Smooth muscle cell of the brain vasculature (primary cell): ENCODE measurements at places on chromosomes 1 and 21.

DNA sequence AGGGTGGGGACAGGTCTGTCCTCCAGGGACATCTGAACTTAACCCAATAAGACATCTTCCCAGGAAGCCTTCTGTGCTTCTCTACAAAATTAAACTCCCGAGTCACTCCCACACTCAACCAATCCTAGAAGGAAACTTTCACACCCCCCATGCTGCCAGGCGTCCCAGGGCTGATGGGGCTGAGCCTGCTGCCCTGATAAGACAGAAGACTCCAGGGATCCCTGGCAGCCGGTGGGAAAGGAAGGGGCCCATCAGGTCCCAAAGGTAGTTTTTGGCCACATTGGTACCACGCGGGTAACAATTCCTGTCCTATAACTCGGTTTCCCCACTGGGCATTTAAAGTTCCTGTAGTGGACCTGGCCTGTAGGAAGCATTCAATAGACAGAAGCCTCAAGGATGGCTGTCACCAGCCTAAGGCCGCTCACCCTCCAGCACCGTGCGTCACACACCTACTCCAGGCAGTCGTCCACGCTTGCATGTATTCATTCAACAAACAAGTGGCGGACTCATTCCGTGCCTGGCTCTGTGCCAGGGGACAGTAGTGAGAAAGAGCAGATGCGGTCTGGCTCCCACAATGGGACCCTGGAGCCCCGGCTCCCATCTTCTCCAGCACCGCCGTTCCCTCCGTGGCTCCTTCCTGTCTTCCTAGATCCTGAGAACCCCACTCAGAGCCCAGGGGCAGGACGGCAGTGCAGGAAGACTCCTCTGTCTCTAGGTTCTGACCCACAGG lies 465.2 kb downstream of the NPHP4 start:
- no peak for DNase-seq

DNA sequence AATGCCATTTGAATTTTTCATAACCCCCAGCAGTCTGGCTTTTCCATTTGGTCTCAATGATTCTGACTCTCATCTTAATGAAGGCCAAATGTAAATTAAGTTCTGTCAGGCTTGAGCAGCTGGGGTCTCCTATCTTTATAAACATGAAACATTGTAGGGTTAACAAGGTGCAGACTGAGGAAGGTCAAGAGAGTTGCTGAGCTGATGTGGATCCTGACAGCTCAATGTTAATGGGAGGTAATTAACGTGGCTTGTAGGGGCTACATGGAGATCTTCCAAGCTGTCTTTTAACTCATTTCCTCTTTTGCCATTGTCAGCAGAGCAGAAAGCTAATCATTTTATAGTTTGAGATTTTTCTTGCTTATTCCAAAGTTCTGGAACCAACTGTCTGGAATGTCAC lies 55.2 kb downstream of the FGGY start:
- no peak for DNase-seq

DNA sequence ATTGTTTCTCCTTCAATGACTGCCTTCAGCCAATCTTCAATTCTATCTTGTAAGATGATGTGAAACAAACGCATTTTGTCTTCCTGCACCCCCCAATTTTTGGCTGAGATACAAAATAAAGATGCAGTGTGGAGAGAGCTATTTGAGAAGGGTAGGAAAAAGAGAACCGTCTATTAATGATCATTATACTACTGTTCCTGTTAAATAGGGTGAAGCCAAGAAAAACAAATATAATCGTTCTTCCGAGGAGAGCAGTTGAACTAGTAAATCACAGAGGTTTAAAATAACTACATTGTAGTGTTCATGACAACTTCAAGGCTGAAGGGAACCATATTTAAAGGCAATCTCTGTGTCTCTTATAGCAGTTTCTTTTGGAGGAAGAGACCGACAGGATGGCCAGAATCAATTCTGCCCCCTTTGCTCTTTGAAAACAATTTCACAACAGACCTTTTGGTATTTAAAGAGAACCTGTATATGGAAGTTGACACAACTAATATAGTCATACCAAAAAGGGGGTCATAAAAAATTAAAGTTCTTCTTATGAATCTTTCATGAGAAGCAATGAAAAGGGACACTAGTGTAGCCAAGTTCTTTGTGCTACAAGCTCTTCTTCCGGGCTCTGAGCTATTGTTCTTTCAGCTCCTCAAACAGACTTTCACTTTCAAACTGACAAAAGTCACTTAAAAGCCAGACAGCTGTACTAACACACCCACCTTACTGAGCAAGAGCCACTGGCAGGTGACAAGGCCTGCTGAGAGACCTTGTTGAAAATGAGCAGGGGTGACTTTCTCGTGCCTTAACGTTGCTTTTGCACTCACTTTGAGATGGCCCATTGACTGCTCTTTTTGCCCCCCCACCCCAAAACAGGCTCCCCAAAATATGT lies 30.9 kb downstream of the PROX1 start:
- no peak for DNase-seq

- DNase-seq: no peak
Observed at GRCh38 chr1:29903548-29904166, 667.3 kb downstream of the PTPRU start.

GRCh38 chr1:44147582-44147981 lies 6.2 kb upstream of the KLF18 start:
- DNase-seq: no peak

- DNase-seq: no peak
Observed at GRCh38 chr1:38168365-38168764, 121.8 kb upstream of the POU3F1 start.

DNA sequence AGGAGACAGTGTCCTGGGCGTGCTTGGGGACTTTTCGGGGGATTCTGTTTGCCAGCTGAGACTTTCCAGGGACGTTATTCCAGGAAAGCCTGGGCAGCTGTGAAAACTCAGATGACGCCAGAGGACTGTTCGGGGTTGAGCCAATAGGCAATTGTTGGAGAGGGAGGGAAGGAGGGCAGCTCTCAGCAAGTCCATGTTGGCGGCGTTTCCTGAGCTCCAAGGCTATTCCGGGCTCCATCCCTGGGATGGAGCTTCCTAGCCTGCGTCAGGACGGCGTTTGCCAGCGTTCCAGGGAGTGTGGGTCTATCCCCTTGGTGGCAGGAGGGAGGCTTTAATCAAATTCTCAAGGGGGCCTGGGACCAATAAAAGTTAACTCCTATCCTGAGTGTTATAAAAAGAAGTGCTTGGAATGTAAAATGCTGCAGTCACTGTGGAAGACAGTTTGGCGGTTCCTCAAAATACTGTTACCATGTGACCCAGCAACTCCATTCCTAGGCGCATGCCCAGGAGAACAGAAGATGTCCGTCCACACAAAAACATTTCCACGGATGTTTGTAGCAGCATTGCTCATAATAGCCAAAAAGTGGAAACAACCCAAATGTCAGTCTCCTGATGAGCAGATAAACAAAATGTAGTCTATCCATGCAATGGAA lies 15.2 kb downstream of the SLC27A3 start:
- no peak for DNase-seq

DNA sequence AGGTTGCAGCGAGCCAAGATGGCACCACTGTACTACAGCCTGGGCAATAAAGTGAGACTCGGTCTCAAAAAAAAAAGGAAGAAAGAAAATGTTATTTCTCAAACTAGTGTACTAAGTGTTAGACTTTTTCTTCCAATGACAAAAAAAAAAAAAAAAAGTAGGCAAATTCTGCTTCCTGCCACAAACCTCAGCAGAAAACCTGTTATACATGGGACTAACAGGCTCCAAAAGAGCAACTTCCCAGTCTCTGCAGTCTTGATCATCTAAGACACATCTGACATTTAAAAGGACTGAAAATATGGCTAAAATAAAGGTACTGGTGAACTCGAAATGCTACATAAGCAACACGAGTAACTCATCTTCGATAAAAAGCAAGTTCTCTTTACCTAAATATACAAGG lies 59.6 kb downstream of the HSF2BP start:
- DNase-seq: no peak

GRCh38 chr1:225940385-225941151 lies 452 bp downstream of the LEFTY2 start:
- DNase-seq: no peak

DNA sequence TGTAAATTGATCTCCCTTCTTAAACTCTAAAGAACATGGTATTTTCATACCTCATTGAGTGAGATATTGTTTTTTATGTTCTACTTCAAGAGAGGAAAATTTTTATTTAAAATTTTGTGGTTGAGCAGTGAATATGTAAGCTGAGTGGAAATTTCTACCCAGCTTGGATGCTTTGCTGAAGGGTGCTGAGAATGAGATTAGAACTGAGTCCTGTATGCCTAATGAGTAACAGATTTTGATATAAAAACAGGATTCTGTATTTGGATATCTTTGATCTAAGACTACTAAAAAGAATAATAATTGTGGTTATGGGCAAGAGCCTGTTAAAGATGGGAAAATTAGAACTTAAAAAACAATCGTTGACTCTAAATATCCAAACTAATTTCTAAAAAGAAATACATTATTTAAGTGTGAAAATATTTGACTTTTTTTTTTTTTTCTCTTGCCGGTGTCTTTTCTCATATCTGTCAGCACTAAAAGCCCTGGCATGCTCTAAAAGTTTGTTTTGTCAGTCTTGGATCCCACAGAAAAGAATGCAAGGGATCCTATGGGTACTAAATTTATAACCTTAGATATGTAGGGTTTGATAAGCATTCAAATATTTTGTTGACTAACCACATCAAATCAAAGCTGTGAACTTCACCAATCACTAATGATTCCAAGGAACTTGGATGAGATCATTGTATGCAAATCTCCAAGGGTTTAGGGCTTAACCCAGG lies 652.3 kb downstream of the PTPRC start:
- DNase-seq: no peak

DNA sequence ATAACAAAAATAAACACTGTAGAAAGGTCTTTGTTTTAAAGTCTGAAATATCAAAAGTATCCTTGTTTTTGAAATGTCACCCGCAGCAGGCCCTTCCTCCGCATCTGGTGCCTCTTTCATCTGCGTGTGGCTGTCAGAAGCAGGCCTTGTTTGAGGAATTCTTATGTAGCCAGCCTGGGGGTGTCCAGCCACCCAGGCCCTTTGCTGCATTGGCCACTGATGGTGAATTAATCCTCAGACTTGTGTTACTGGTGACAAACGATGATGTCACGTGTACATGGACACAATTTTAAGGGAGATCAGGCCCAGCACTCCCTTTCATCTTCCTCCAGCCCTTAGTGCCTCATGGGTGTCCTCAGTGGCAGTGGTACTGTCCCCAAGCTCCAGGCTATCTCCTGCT lies 208.0 kb upstream of the GALNT2 start:
- DNase-seq: no peak

DNA sequence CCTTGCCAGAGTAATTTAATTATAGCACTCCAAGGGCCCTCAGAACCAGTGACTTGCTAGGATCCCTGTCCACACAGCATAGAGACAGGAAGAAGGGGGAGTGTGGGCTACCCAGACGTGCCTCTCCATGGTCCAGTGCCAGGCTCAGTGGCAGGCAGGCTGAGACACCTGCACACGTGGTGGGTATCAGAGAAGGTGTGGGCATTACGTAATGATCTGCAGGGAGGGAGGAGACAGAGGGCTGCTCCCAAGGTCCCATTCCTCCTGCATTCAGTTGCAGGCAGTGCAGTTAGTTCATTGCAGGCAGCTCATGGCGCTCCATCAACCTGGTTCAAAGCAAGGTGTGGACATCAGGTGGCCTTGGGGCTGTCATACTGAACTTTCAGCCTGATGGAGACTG lies 49.9 kb downstream of the C8B start:
- DNase-seq: no peak

- DNase-seq: no peak
Observed at GRCh38 chr1:1665815-1666251, 7.0 kb upstream of the CDK11B start.

- no peak for DNase-seq
Observed at GRCh38 chr21:43603641-43604504, 55.4 kb downstream of the HSF2BP start.

DNA sequence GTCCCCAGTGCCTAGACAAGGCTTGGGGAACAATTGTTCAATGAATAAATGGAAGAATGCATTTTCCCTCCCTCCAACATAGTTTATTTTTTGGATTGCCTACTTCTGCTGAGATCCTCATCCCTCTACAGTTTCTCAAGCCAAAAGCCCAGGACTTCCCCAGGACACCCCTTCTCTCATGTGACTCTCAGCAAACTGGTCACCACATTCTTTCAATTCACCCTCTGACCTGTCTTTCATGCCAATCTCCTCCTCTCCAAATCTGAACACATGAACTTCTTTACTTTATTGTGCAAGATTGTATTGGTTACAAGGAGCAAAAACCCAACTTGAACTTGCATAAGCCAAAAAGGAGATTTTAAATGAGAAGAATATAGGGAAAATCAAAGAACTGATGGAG lies 103.2 kb upstream of the JUN start:
- no peak for DNase-seq

GRCh38 chr1:116002781-116003420 lies 26.6 kb downstream of the SLC22A15 start:
- no peak for DNase-seq

GRCh38 chr21:44990921-44991320 lies 51.1 kb downstream of the SLX9 start:
- no peak for DNase-seq

GRCh38 chr1:20400341-20401177 lies 85.5 kb downstream of the CAMK2N1 start:
- DNase-seq: no peak
